Kidney glomerular epithelial cell (primary cell): ENCODE measurements at places on chromosomes 1 and 21.
A peak's percentile ranks its signal among the peaks of the same experiment; 100 is the strongest.

DNA sequence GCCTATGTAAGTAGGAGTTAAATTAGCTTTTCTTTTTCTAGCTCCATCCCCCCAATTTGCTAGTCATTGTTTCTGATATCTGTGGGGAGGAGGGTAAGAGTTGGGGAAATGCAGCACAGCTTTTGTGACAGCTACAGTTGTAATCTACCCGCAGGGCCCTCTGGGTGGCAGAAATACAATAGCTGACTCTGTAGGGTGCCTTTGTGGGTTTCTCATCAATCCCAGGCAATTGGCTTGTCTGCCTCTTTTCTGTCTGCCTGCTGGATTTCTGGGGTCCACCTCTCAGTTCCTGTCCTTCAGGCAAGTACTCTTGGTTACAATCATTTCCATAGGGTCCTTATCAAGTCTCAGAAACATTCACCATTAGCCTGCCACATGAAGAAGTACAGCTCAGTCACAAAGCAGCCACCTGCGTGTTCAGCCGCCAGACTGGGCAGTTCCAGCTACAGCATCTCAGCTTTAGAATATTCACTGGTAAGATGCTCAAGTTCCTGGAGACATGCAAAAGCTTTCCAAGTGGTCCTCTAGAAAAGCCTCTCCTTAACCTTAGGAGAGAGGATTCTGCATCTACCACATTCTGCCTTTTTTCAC, 19.2 kb upstream of the SLC44A5 start:
- no peak for DNase-seq

GRCh38 chr1:64572222-64572900, 102.4 kb downstream of the CACHD1 start:
- no peak for DNase-seq

GRCh38 chr1:109252893-109253802, 3.8 kb downstream of the CELSR2 start:
- DNase-seq: peak; percentile 79

DNA sequence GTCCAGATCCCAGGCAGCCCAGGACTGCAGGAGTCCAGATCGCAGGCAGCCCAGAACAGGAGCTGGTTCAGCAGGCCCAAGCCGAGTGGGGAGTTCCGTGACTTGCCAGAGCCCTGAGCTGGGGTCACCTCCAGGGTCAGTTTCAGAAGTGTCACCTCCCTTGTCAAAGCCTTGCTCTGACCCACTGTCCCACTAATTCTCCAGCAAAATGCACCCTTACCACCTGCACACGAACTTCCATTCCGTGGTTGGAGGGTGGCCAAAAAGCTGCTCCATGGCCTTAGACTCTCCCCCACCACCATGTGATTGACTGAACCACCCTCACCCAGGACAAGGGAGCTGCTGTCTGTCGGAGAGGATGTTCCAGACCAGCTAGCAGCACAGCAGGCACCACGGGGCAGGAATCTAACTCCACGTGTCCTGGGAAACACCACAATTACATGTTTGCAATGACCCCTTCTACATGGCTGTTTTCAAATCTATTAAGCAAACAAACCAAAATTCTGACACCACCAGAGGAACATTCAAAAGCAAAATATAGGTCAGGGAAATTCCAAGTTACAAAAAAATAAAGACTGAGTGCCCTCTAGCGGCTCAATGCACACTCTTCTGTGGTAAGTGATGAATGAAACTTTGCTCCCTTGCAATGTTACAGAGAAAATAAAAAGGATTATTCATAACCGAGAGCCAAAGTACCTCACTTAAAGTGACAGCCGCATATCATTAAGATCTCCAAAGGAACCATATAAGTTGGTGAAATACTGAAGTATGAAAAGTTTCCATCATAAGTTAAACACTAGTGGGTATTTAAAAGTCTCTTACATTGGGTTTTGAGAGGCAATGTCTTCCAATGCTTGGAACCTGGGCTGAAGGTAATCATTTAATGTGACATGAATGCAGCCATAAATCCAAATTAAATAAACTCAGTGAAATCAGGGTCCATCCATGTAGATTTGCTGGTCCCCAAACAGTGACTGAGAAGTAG, 76.3 kb downstream of the NPHP4 start:
- peak; percentile 35 for DNase-seq

DNA sequence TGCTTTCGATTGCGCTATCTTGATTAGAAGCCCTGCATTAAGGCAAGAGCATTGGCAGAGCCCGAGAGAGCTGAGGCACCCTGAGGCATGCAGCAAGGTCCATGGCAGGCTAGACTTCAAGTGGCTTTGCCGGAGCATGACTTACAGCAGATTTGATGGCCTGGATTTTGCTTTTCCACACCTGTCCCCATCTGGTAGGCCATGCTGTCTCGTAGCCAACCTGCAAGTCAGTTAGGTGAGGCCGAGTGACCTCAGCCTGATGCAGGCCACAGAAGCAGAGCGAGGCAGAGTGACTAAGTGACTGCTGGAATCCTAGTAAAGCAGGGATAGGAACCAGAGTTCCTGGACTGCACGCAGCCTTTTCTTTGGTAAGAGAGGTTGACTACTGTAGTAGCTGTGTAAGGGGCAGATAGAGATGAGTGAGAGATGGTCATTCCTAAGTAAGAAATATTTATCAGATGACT, 148.9 kb downstream of the PBX1 start:
- no peak for DNase-seq

GRCh38 chr1:183147735-183148134, 38.3 kb upstream of the LAMC2 start:
- DNase-seq: no peak

- DNase-seq: no peak
Measured at GRCh38 chr1:187956975-187957374, 1128.2 kb downstream of the PLA2G4A start.

DNA sequence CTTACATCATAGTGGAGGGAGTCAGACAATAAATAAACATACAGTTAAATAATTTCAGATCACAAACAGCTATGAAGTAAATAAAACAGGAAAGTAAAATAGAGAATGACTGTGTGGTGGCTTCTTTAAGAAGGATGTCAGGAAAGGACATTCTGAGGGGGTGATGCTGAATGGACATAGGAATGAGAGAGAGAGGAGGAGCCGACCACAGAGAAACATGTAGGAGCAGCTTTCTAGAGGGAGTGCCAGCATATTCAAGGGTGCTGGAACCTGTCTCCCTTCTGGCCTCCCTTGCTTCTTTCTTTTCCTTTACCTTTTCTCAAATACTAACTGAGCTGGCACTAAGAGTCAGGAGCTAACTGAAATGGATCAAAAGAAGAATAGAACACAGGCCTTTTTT, 20.5 kb upstream of the BCL10 start:
- peak; percentile 61 for DNase-seq

DNA sequence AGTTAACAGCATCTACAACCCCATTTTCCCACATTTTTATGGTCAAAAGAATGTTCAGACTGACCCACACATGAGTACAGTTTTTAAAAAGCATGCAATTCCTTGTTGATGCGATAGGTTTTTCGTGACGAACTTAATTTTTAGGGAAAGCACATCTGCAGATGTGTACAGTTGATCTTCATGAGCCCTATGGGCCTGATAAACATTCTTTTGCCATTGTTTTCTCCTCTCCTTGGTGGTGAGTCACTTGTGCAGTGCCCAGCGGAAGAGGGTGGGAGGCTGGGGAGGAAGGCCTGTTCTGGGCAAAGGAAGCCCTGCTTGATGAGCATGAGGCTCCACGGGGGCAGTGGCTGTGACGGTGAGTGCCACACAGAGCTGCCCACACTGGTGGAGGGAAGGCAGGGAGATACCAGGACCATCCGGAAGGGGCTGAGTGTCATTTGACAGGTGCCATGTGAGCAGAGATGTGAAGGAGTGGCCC, 5.3 kb downstream of the ARF1 start:
- peak; percentile 78 for DNase-seq

DNA sequence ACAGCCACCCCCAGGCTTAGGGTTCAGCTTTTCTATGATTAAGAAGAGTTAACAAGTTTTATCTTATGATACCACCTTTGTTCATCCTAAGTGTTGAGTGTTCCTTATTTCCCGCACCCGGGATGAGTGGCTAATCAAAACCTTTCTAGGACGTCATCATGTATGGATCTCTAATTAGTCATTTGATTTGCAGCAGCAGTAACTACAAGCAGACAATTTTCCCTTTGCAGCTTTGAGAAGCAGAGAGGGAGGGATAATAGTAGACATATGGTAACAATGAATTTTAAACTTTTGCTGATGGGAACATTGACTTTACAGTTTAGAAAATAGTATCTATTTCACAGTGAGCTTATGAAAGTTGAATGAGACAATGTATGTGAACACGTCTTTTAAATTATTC, 30.8 kb upstream of the SLC35F3 start:
- no peak for DNase-seq

GRCh38 chr1:195188821-195189220, 1419.4 kb downstream of the KCNT2 start:
- DNase-seq: no peak

- DNase-seq: no peak
Measured at GRCh38 chr1:201258763-201259230, 24.5 kb upstream of the PKP1 start.

GRCh38 chr1:234745844-234746797, 136.1 kb upstream of the IRF2BP2 start:
- peak; percentile 88 for DNase-seq

GRCh38 chr1:232578651-232579195, 51.2 kb downstream of the SIPA1L2 start:
- DNase-seq: no peak

GRCh38 chr1:67468066-67468718, 38.0 kb upstream of the SERBP1 start:
- DNase-seq: no peak

- DNase-seq: no peak
Measured at GRCh38 chr1:159076438-159077119, at the start of gene AIM2. AIM2 (minus strand) TSS chr1:159076766; CDS start chr1:159073499, 3,267 bp downstream.

GRCh38 chr1:62685431-62685859, 2.7 kb downstream of the DOCK7 start:
- no peak for DNase-seq

- DNase-seq: no peak
Measured at GRCh38 chr21:43341378-43342161, 85.4 kb downstream of the SIK1 start.

GRCh38 chr1:9052272-9053049, 17.0 kb downstream of the SLC2A5 start:
- DNase-seq: no peak

- peak; percentile 65 for DNase-seq
Measured at GRCh38 chr1:201408176-201408833, 9.2 kb upstream of the LAD1 start.

DNA sequence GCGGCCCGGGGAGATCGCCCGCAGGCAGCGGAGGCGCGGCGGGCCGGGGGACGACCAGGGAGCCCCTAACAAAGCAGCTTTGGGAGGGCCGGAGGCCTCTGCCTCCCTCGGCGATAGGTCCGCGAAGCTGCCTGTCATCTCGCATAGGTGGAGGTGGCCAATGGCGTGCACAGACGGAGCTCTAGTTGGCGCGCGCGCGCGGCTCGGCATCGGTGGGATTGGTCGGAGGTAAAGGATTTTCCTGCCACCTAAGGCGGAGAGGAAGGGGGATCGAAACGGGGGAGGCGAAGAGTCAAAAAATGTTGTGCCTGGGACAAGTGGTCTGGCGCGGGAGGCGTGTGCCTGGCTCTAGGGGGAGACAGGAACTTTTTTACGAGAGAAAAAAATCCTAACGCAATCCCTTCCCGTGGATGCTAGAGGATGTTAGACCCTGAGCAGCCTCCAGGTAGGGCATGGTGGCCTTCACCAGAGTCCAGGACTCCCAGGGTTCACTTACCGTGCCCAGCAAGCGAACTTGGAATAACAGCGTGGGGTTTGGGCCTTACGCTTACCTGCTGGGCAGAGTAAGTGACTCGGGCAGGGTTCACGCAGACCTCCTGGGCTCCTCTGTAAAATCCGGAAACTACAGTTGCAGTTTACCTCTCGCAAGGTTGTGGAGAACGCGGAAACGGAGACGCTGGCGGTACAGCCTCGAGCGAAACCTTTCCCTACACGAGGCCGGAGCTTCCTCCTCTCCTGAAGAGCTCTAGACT, 99.9 kb upstream of the SOD1 start:
- peak; percentile 90 for DNase-seq

- DNase-seq: no peak
Measured at GRCh38 chr1:177091040-177091439, 73.5 kb downstream of the ASTN1 start.

- no peak for DNase-seq
Measured at GRCh38 chr1:162587347-162587746, 25.8 kb downstream of the UAP1 start.

GRCh38 chr1:245121523-245121922, 33.3 kb upstream of the KIF26B start:
- DNase-seq: no peak

DNA sequence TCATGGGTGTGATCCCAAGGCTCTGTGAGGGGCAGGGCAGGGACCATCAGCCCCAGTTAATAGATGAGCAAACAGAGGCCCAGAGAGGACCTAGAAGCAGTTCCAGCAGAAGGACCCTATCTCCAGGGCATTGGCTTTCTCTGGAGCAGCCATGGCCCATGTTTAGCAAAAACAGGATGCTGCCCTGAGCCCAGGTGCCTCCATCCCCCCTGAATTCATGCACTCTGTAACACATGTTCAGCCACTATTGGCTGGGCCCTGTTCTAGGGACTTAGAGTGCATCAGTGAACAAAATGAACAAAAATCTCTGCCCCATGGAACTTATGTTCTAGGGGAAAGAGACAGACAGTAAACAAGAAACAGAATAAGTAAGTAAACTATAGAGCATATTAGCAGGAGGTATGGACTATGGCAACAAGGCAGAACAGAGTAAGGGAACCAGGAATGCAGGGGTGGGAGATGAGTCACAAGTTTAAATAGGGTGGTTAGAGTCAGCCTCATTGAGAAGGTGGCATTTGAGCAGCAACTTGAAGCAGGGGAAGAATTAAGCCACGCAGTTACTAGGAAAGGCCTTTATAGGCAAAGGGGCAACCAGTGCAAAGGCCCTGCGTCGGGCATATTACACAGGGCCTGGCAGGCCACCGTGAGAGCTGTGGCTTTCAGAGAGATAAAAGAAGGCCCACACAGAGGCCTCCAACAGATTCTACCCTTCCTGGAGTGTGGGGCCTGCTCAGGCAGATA, 185.9 kb upstream of the EDN2 start:
- DNase-seq: peak; percentile 83
